ENCODE measurements at places on chromosomes 7 and 10.

GRCh38 chr7:57300747-57301146 lies 149.2 kb upstream of the ZNF716 start:
- DNase-seq = no peak

DNA sequence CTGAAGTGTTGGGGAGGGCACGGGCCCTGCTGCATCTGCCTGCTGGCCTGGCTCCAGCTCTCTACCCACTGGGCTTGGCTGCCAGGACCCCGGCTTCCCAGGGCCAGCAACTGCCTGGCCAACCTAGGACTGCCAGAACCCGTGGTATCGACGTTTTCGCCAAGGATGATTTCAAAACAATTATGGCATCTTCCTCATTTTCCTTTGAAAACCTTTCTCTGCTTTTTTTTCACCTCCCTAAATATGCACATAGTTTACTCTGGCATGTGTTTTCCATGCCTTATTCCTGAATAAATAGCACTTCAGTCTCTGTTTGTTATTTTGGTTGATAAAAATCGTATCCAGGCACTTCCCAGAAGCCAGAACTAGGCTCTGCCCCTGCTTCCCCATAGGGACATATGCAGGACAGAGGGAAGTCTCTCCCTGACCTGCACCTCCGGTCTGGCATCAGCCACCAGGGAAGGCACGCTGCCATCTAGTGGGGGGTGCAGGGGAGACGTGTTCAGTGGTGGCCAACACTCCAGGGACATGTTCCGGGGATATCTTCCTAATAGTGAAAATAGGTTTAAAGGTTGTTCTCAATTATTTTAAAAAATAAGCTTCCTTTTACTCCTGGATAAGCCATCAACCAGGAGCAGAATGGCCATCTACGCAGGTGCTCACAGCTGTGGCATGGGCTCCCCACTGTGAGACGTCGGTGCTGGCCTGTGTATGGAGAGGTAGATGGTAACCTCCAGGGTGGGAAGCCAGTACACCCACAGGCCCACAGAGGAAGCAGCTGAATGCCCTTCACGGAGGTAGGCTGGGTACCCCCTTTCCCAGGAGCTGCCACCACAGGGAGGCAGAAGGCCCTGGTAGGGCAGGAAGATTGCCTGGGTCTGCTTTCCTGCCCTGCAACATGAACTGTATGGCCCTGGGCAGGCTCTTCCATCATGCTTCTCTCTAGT lies 30.7 kb upstream of the ANTXRL start:
- peak; percentile 24 for DNase-seq

- no peak for DNase-seq
These were observed 13.5 kb upstream of the ADRB1 start for GRCh38 chr10:114030140-114030539.

GRCh38 chr7:47331179-47331565 lies 250.7 kb downstream of the TNS3 start:
- DNase-seq = no peak

DNA sequence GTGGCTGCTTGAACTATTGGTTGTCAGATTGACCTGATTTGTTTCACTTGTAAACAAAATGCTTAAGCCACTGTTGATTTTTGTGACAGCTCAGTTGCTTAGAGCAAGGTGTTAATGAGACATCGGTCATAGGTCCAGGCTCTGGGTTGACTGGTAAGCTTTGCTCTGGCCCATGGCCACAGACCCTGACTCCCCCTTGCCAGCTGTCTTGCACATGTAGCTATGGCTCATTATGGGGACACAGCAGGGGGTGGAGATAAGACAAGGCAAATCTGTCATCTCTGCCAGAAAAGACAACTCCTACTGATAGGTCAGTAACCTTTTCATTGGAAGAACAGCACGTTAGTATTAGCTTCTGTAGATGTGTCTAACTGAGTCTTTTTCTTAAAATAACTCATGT lies 95.3 kb downstream of the KAT6B start:
- no peak for DNase-seq

GRCh38 chr7:12016439-12016838 lies 184.4 kb upstream of the THSD7A start:
- no peak for DNase-seq

DNA sequence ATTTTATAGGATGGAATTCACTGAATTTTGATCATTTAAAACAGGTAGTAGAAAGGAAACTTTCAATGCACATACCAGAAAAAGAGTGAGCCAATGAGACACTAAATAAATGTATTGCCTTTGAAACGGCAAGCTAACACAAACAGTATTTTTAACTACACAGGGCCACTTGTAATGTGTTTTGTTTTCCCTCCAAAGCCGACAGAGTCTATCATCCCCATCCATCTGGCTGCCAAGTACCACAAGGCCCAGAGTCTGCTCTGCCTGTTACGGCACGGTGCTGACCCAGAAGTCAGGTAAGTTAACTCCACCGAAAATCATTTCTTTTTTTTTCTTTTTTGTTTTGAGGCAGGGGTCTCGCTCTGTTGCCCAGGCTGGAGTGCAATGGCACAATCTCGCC lies 1.5 kb downstream of the ANKRD61 start:
- DNase-seq = no peak

- DNase-seq = peak; percentile 68
These were observed 66.8 kb downstream of the CCDC6 start for GRCh38 chr10:59839576-59839975.

Data from AG10803 (cell line).